NCI-H2227 treated with DMSO at 0.1 percent for 48 hours (cell line): ENCODE measurements at places on chromosomes 13 and 19.

DNA sequence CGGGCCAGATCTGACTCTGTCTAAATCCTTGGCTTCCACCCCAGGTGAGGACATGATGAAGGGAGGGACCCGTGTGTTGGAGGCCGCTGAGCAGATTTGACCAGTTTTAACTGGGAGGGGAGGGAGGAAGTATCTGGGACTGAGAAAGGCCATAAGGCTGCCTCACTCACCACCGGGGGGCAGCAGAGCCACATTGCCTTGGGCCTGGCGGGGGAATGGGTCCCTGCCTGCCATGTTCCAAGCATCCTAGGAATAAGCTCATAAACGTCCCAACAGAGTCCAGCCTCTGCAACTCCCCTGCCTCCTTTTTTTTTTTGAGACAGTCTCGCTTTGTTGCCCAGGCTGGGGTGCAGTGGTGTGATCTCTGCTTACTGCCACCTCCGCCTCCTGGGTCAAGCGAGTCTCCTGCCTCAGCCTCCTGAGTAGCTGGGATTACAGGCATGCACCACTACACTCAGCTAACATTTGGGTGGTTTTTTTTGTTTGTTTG, 15.5 kb downstream of the MAST3 start:
- DNase-seq = peak; percentile 20

- DNase-seq = no peak
Measured at GRCh38 chr13:31722673-31723072, 16.7 kb upstream of the RXFP2 start.

- DNase-seq = no peak
Measured at GRCh38 chr13:51689663-51689996, 105.4 kb downstream of the WDFY2 start.

GRCh38 chr13:66430269-66430668, 799.9 kb downstream of the PCDH9 start:
- no peak for DNase-seq

- no peak for DNase-seq
Measured at GRCh38 chr19:38710416-38710702, 33.9 kb downstream of the CAPN12 start.

GRCh38 chr13:24664726-24665409, 15.3 kb upstream of the ATP12A start:
- DNase-seq = no peak

GRCh38 chr19:54062643-54063042, 1.1 kb downstream of the VSTM1 start:
- DNase-seq = no peak

DNA sequence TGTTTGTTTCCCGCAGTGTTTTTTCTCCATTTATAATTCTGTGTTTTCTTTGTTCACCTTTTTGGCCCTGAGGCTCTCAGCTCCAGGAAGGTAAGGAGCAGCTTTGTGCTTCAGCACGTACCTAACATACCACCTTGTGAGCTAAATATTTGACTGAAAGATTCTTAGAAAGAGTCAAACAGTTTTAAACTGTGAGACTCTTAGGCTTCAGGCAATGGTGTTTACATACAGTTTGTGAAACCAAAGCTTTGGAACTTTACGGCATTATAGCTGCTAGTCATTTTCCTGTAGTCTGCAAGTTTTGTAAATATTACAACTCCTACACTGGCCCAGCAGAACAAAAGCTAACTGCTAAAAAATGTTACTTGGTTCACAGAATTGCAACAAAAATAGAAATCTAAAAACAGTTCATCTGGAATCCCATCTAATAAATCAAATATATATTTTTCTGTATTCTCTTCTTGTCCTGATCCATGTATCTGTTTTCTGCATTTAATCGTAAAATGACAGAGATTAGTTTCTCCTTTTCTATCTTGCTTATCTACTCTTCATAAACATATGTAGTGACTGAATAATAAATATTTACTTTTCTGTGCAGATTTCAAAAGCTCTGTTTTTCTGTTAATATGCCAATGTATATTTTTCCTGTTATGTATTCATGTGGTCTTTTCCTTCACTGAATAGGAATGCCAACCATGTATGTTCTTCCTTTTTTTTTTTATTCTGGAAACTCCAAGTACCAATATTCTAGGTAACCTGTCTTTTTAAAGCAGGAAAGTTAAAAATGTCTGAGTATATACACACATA, 38.8 kb upstream of the GPI start:
- no peak for DNase-seq
